Fibroblast of skin of right quadriceps (primary cell): ENCODE measurements at places on chromosomes 3 and 15.

DNA sequence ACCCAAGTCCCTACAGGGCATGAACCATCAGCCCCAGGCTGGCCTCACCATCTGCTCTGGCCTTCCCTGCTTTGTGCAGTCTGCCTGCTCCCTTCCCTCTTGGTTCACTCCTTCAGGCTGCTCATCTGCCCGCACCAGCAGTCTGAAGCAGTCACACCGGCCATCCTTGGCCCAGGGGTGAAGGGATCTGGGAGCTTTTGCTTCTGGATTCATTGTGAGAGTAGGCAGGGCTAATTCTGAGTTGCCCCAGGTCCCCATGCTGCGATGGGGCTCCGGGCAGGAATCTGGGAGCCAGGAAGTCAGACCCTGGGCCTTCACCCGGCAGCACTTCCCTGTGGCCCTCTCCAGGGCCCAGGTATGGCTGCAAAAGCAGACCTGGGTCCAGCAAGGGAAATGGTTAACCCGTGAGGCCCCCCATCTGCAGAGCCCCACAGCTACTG is 99.7 kb downstream of the VGLL4 start:
- DNase-seq: no peak

GRCh38 chr3:128794067-128794768 is 68.2 kb downstream of the RAB7A start:
- DNase-seq: peak; percentile 84

GRCh38 chr3:15861163-15861562 is 63.4 kb upstream of the ANKRD28 start:
- DNase-seq: no peak

- DNase-seq: peak; percentile 49
Observed at GRCh38 chr15:39851500-39852092, 68.5 kb downstream of the GPR176 start.

DNA sequence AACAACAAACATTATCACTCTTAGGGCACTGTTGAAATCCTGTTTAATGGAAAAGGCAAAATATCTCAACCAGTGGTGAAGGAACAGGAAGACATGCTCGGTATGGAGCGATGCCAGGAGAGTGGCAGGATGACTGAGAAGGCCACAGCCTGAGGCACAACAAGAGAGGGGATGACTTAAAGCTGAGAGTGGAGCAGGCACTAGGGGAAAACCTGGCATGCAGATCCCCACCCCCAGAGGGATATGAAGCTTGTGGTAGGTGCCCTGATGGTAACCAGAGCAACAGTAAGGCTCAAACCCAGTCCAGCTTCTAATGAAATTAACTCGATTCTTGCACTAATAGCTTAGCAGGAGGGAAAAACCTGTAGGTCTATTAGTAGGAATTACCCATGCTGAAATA is 40.4 kb downstream of the LYSMD4 start:
- no peak for DNase-seq

DNA sequence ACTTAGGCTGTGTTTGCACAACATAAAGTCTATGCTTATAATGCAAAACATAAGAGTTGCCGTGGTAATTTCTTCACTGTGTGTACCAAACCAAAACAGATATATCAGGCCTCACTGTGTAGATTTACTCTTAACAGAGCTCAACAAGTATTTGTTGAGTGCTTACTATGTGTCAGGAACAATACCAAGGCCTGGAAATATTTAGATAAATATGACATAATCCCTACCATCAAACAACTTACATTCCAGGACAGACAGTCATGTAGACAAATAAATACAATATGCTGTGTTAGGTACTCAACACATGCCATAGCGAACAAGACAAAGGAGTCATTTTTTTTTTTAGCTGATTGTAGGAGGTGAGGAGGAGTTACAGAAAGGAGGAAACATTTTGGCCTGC is 554.0 kb downstream of the NSUN3 start:
- peak; percentile 2 for DNase-seq

GRCh38 chr3:88038566-88038965 is 20.2 kb downstream of the CGGBP1 start:
- DNase-seq: peak; percentile 68

- DNase-seq: no peak
Observed at GRCh38 chr15:67570875-67571647, 28.6 kb downstream of the MAP2K5 start.

DNA sequence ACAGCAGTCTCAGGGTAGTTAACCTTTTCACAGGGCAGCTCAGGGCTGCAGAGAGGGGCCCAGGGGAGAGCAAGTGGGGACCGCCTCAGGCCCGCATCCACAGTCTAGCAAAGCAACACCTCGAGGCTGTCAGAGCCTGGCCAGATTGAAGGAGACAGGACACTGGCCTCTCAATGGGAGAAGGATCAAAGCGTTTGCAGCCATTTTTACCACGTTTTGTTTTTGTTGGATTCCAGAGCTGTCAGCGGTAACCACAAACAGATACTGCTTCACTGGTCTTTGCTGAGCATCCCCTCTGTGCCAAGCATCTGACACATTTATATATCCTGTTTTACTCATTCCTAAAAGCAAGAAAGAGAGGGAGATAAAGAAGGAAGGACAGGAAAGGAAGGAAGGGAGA is 153.8 kb downstream of the SHQ1 start:
- peak; percentile 52 for DNase-seq

DNA sequence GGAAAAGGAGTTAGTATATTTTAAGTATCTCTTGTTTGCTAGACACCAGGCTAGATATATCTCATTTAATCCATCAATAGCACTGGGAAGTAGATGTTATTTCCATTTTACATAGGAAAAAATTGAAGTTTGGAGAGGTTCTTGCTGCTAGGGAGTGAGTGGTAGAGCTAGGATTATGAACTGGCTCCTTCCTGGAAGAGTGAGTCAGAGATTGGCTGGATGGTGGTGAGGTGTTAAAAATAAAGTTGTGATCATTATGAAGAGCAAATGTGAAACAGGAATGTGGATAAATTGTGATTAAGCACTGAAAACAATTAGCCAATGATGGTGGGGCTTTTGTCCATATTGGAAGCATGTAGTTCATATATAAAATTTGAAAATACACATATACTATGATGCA is 234.2 kb downstream of the WNT5A start:
- DNase-seq: peak; percentile 45

DNA sequence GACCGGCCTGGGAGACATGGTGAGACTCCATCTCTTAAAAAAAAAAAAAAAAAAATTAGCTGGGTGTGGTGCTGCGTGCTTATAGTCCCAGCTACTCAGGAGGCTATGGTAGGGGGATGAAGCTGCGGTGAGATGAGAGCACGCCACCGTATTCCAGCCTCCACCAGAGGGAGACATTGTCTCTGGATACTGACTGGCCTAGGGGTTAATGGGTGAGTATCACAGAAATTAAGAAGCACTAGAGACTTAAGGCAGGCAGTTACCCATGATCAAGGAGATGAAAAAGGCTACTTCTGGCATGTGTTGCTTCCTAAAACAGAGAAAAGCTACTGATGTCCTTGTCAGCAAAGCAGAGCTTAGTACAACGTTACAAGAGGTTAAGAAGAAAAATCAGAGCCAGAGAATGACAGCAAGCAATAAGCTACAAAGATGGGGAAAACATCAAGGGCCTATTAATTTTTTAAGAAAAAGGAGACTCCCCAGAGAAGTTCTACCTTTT is 8.6 kb downstream of the TFRC start:
- DNase-seq: peak; percentile 47

GRCh38 chr15:23516866-23517265 is 48.6 kb upstream of the MKRN3 start:
- DNase-seq: no peak

- DNase-seq: peak; percentile 46
Observed at GRCh38 chr3:167691366-167691765, 37.6 kb upstream of the WDR49 start.

DNA sequence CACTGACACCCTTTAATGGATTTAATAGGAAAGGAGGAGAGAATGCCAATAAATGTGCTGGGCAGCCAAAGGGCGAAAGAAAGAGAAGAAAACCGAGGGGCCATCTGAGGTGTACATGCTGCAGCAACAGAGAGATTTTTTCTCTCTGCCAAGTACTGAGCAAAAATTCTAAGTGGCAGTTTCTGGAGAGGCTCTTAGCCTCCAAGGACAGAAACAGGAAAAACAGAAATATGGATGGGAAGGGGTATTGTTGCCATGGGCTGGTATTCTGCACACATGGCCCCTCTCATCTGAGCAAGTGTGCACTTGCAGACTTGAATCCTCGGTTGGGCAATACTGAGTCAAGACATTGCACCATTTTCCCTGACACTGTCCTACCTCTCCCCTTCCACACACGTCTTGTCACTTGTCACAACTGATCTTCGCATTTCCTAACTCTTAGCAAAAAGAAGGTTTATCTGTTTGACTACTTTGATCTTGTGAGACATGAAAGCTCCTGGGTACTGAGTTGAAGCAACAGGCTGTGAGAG is 73.9 kb downstream of the PRICKLE2 start:
- DNase-seq: no peak

DNA sequence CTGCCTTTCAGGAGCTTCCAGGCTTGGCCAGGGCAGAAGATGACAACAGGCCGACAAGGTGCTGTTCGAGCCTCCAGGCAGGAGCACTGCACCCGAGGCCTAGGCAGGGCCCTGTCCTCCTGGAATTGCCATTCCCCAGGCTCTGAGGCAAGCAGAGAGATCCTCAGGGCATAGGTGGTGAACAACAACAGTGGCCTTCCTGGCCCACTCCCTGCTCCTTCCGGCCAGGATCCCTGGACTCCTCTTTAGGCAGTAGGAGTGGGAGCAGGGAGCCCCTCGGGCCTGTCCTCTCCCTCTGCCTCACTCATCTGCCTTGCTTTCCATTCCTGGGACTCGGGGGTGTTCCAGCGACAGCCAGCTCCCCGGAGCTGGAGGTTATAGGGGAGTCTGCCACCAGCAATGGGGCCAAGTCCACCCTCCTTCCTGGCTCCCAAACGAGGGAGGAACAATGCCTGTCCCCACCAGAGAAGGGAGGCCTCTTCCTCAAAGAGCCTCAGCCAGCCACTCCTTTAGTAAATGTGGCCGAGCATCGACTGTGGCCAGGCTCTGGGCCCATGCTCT is 135.0 kb downstream of the NUP210 start:
- DNase-seq: no peak

DNA sequence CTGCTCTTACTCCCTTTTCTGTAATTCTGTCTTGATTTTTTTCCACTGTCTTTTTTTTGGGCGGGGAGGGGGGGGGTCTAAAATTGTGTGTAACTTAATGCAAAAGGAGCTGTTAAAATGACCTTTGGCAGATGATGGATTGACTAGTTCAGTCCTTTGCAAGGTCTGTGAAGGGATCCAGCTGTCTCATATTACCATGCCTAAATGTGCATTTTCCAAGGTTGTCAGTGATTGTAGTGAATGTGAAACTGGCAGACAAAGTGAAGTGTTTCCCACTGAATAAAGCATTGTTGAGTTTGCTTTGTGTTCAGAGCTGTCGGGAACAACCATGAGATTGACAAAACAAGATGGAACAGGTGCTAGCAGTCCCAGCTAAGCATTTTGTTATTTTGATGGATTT is 110.1 kb upstream of the SKOR1 start:
- DNase-seq: no peak

GRCh38 chr15:42152921-42153698 is 3.3 kb downstream of the PLA2G4F start:
- DNase-seq: no peak

- DNase-seq: no peak
Observed at GRCh38 chr3:79844176-79844575, 76.4 kb upstream of the ROBO1 start.
